ENCODE measurements at places on chromosomes 16 and 17.
A peak's percentile ranks its signal among the peaks of the same experiment; 100 is the strongest.

- DNase-seq = no peak
These were observed 39.2 kb downstream of the KSR1 start for GRCh38 chr17:27495460-27495859.

DNA sequence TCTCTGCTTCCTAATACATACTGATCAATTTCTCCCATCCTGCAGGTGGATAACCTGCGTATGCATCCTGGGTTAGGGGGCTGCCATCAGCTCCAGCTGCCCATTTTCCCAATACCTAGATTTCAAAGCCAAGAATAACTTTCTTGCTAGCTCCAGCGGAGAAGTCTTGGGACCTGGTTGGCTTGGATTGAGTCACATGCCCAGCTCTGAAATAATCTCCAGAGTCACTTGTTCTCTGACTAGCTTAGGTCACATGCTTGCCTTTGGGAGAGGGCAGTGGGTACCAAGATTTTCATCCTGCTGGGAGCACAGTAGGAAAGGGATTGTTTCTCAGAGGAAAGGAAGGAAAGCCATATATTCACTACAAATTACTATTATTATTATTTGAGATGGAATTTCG is 70.0 kb upstream of the ELAC2 start:
- DNase-seq = no peak

- no peak for DNase-seq
These were observed 46.1 kb downstream of the GTF3C1 start for GRCh38 chr16:27503662-27504061.

- DNase-seq = no peak
These were observed 107.6 kb upstream of the CHMP6 start for GRCh38 chr17:80883831-80884735.

DNA sequence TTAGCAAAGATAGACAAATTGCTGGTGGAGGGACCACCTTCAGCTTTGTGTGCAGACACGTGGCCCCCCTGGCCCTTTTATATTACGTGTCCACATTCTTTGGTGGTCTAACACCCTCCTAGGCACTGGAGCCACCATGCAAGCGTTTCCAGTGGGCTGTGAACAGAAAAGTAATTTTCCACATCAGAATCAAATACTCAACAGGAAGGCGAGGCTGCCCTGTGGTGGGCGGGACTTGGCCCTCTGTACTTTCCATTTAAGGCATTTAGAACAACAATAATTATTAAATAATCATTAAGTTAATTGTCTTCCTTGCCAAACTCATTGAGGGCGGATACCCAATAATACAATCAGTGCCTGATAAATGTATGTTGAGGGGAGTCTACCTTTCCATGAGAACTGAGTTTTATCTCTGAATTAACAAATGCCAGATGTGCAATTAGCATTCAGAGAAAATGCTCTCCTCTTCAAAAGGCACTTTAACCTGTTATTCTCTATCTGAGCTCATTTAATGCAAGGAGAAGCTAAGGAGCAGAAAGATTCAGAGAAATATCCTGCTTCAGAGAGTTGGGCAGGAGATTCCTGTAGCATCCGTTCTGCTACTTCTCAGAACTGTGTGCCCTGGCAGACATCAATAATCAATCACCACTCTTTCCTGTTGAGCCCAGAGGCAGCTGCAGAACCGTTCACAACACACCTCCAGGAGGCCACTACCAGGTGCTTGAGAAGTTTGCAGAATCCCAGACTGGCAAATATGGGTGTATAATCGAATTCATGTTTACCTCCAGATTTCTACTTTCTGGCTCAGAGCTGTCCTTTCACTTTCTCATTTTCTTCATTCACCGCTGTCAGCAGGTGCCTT is 109.4 kb downstream of the CMIP start:
- no peak for DNase-seq

DNA sequence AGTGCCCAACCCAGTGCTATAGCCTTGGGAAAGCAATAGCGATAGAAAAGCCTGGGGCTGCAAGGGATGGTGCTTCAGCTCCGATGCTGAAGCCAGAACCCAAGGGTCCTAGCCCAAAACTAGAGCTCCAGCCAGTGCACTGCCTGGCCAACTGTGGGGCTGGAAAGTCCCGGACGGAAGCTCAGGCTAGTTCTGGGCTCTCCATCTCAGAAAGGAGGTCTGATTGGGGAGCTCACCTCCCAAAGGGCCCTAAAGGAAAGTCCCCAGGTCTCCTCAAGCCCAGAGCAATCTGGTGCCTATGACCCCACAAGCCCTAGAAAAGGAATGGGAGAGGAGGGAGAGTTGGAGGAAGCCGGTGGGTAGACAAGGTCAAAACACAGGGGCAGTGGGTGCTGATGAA is 2.0 kb upstream of the ABCC3 start:
- DNase-seq = no peak

- DNase-seq = peak; percentile 61
These were observed 55.1 kb upstream of the CCL2 start for GRCh38 chr17:34199932-34200534.

- DNase-seq = no peak
These were observed 59.8 kb downstream of the BMERB1 start for GRCh38 chr16:15494236-15494635.

DNA sequence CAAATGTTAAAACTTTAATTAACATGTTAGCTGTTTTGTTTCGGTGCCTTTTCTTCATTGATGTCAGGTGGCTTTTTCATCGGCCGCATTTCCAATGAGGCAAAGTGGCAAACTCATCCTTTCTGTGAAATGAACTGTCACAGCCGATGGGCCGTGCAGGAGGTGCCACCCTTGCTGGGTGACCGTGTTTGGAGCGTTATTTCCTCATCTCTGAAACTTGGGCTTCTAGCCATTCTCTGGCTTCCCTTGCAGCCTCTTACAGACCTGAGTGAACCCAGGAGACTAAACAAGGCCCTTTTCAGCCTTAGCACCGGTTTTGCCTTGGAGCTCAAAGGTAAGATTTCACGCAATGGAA is 42.2 kb upstream of the PRSS54 start:
- DNase-seq = no peak

GRCh38 chr16:79599837-79600637 is 500 bp downstream of the MAF start:
- no peak for DNase-seq

GRCh38 chr17:78409191-78409928 is 30.9 kb downstream of the PGS1 start:
- no peak for DNase-seq

DNA sequence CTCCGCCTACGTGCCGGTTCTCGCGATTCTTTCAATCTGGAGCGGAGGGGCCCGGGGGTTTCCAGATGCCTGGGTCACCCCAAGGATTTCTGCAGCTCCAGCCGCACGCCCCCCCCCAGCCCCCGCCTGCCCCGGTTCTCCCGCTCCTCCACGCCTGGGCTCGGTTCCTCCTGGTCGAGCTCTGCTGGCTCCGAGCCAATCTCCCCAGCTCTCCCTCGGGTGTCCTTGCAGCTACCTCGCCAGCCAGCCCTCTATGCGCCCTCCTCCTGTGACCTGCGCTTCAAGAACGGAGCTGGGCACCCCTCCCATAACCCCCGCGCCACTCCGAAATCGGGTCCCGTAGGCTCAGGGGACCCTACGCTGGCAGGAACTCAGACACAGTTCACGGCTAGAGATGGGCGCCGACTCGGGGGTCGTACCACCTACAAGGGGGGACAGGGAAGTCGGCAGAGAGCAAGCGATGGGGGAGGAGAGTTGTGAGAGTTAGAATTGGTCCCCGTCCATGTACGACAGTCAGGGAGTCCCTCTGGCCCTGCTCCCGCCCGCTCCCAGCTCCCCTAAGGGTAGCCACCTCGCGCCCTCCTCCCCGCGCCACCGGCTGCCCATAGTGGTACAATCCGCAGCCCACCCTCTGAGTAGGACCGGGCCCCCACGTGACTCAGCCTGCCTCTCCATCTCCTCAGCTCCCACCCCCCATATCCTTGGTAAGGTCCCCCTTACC is 961 bp downstream of the FGF11 start:
- DNase-seq = no peak

- no peak for DNase-seq
These were observed 22.3 kb downstream of the SMARCE1 start for GRCh38 chr17:40625311-40625710.
